ENCODE measurements at places on chromosomes 7 and 10.
A peak's percentile ranks its signal among the peaks of the same experiment; 100 is the strongest.

- no peak for DNase-seq
- no peak overlapping the region for H3K4me3 ChIP-seq
- H3K4me1 ChIP-seq: peaks cover 67% of the 10 kb centered on the region
- H3K27me3 ChIP-seq: no peaks in the 10 kb centered on the region
Measured at GRCh38 chr10:50561266-50561665, 62.5 kb downstream of the SGMS1 start.

DNA sequence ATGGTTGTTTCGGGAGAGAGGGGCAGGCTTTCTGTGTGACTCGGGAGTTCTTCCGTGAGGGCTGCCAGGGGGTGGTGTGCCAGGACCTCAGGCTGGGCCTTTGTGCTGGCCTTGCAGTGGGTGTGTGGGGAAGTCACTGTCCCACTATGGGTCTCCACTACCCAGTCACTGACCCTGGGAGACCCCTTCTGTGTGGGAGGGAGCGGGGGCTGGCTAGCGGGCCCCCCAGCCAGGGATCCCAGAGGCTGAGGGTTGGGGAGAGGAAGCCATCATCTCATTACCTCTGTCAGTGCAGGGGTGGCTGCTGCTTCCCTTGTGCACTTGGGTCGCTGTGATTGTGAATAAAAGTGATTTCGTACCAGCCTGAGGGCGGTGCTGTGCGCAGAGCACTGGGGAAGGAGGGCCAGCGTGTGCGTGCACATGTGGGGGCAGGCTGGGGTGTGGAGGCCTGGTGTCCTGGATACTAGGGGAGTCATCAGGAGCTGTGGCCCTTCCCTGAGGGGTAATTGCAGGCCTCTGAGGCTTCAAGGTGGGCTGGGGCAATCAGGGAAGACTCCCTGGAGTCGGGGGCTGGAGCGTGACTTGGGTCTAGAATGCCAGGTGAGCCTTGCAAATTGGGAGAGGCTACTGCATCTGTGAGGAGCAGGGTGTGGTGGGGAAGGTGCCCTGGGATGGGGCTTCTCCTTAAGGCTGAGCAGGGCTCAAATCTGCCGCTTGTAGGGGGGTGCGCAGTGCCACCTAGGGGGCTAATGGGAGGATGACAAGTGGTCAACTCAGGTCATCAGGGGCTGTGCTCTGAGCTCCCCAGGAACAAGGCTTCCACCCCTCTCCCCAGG, 98.9 kb downstream of the NEURL1 start:
- H3K27ac ChIP-seq: no peak overlapping the region
- DNase-seq: peak; percentile 80
- H3K27me3 ChIP-seq: no peaks in the 10 kb centered on the region
- H3K4me3 ChIP-seq: no peak overlapping the region
- no peaks in the 10 kb centered on the region for H3K36me3 ChIP-seq

- H3K36me3 ChIP-seq: peaks cover 91% of the 10 kb centered on the region
- no peak for DNase-seq
- no peak overlapping the region for H3K4me3 ChIP-seq
- no peak overlapping the region for H3K27ac ChIP-seq
- no peaks in the 10 kb centered on the region for H3K4me1 ChIP-seq
Measured at GRCh38 chr7:23306936-23307521, 7.9 kb downstream of the MALSU1 start.

DNA sequence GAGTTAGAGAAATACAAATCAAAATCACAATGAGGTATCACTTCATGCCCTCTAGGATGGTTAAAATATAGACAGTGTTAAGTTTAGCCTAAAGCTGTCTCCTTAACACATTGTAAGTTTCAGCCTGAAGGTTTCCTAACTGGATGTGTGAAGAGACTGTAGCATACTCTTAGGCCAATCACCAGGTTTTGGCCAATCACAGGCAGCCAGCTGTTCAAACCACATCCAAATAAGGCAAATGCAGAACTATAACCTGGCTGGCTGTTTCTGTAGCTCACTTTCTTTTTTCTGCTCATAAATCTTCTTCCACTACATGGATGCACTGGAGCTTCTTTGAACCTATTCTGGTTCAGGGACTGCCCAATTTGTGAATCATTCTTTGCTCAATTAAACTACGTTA, 19.7 kb downstream of the ESYT2 start:
- H3K4me1 ChIP-seq: peaks cover 11% of the 10 kb centered on the region
- no peak overlapping the region for H3K4me3 ChIP-seq
- no peak overlapping the region for H3K27ac ChIP-seq
- H3K27me3 ChIP-seq: no peaks in the 10 kb centered on the region

DNA sequence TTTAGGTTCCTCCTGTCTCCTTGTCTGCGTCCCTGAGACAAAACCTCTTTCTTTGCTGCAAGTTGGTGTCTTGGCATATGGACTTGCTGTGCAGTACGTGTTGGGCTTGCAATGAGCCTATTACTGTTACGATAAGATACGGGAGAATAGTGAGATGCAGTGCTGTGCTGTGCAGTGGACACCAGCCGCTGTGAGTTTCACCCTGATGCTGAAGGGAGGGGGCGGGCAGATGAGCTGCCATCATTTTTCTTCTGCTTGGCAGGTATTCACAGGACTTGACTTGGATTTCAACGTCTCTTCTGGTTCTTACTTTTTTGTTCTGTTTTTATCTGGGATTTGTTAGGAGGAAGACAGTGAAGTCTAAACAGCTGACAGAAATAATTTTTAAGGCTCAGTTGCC, 257.1 kb upstream of the PITRM1 start:
- H3K27ac ChIP-seq: no peak overlapping the region
- no peaks in the 10 kb centered on the region for H3K36me3 ChIP-seq
- no peak overlapping the region for H3K4me3 ChIP-seq
- no peaks in the 10 kb centered on the region for H3K27me3 ChIP-seq
- DNase-seq: no peak
- H3K4me1 ChIP-seq: no peaks in the 10 kb centered on the region

- no peak overlapping the region for H3K4me3 ChIP-seq
- no peak for DNase-seq
- H3K27me3 ChIP-seq: 0 out of 2 replicates have a peak, but pooled peaks cover 8% of the 10 kb centered on the region
- H3K36me3 ChIP-seq: no peaks in the 10 kb centered on the region
Measured at GRCh38 chr10:127405221-127405620, 143.9 kb upstream of the NPS start.

DNA sequence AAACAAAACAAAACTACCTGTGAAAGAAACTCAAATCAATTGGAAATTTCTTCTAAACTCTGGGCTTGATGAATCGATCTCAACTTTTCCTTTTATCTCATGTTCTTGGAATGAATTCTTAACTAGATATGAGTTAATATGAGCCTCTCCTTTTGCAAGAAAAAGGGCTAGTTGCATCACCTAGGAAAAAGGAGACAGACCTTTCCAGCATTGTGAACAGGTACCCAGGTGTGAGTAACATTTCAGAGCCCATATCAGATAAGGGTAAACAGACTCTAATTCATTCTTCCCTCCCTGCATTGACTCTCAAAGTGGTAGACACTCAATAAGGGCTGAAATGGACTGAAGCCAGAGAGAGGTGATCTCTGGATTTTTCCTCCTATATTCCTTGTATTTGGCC, 103.8 kb upstream of the AGR3 start:
- no peak overlapping the region for H3K4me3 ChIP-seq
- H3K36me3 ChIP-seq: no peaks in the 10 kb centered on the region
- H3K4me1 ChIP-seq: no peaks in the 10 kb centered on the region
- H3K27ac ChIP-seq: no peak overlapping the region
- DNase-seq: no peak

GRCh38 chr10:26417136-26417535, 21.0 kb upstream of the APBB1IP start:
- no peak overlapping the region for H3K4me3 ChIP-seq
- H3K4me1 ChIP-seq: no peaks in the 10 kb centered on the region
- no peak for DNase-seq

DNA sequence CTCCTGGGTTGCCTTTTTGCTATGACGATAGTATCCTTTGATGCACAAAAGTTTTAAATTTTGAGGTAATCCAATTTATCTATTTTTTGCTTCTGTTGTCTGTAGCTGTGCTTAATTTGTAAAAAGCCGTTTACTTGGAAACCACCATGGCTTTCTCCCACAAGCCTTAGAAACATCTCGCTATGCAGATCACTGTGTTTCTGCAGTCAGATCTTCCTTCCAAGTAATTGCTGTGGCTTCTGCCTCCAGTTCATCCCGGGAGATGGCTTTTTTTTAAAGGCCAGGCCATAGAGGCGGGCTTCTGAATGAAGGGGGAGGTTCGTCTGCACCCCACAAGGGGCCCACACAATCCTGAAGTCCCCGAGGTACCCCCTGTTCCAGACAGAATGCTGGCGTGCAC, 48.3 kb upstream of the OCM2 start:
- no peak overlapping the region for H3K4me3 ChIP-seq
- peaks cover 3% of the 10 kb centered on the region for H3K4me1 ChIP-seq
- DNase-seq: no peak
- no peak overlapping the region for H3K27ac ChIP-seq
- no peaks in the 10 kb centered on the region for H3K36me3 ChIP-seq

DNA sequence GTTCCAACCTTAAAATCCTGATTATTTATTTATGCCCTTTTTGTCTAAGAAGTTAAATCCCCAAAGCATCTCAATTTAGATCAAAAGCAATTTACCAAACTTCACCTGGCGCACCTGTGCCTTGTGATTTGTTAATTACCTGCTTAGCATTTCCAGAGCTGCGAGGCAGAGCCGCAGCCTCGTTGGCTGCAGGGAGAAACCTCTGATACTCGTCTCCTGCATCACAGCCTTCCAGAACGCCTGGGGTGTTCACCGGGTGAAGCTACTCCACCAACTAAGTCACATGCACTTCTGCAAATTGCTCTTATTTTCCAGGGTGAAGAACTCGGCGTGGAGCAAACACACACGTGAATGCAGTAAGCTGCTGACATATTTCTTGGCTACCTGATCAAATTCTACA, 198.1 kb upstream of the RNF32 start:
- no peaks in the 10 kb centered on the region for H3K36me3 ChIP-seq
- peaks cover 54% of the 10 kb centered on the region for H3K27me3 ChIP-seq
- no peak for DNase-seq
- no peak overlapping the region for H3K27ac ChIP-seq
- no peaks in the 10 kb centered on the region for H3K4me1 ChIP-seq

DNA sequence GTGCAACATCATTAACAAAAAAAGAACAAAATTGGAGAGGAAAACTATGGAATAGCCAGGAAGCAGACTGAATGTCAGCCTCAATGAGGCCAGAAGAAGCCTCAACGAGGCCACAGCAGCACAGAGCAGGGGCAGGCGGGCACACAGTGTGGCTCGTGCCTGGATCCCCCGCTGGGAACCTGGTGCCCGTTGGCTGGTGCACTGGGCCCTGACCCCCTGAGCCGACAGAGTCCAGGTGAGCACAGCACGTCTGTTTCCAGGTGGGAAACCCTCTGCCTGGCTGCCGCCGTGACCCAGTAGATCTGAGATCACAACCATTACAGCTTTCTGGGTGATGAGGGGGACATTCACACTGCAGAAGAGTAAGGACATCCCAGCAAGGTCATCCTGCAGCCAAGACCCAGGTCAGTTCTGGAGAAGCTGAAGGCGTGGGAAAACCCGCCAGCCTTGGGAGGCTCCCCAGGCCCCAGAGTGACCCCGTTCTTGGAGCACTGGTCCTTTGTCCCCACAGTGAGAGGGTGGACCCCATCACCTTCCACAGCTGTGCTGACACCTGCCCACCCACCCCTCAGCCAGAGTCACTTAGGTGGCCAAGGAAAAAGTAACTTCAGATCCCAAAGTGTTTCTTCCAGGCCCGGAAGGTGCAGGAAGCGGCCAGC, 222.1 kb downstream of the ADARB2 start:
- DNase-seq: no peak
- peaks cover 49% of the 10 kb centered on the region for H3K27me3 ChIP-seq
- H3K36me3 ChIP-seq: no peaks in the 10 kb centered on the region
- no peak overlapping the region for H3K4me3 ChIP-seq

DNA sequence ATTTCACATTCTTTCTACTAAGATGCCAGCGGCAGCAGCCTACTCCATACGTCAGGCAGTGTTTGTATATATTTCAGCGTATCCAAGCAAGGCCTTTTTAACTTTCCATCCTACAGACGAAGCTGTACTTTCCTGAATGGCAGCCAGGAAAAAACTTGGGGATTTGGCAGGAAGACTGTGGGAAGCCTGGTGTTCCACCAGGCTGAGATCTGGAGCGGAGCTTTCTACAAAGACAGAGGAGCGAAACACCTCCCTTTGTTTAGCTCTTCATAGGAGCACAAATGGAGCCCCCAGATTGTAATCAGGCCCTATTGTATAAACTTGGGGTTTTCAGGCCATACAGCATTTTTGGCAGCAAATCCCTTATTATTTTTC, 143.8 kb downstream of the TES start:
- H3K27ac ChIP-seq: no peak overlapping the region
- no peaks in the 10 kb centered on the region for H3K27me3 ChIP-seq
- peaks cover 15% of the 10 kb centered on the region for H3K4me1 ChIP-seq
- no peaks in the 10 kb centered on the region for H3K36me3 ChIP-seq
- no peak for DNase-seq

GRCh38 chr7:11552676-11553296, 279.2 kb downstream of the THSD7A start:
- H3K4me3 ChIP-seq: no peak overlapping the region
- DNase-seq: no peak
- H3K27ac ChIP-seq: no peak overlapping the region
- H3K4me1 ChIP-seq: no peaks in the 10 kb centered on the region
- H3K27me3 ChIP-seq: no peaks in the 10 kb centered on the region

GRCh38 chr7:108824840-108825580, 255.3 kb downstream of the DNAJB9 start:
- H3K27me3 ChIP-seq: no peaks in the 10 kb centered on the region
- no peaks in the 10 kb centered on the region for H3K36me3 ChIP-seq
- H3K4me3 ChIP-seq: no peak overlapping the region
- no peak for DNase-seq
- no peaks in the 10 kb centered on the region for H3K4me1 ChIP-seq
- no peak overlapping the region for H3K27ac ChIP-seq

DNA sequence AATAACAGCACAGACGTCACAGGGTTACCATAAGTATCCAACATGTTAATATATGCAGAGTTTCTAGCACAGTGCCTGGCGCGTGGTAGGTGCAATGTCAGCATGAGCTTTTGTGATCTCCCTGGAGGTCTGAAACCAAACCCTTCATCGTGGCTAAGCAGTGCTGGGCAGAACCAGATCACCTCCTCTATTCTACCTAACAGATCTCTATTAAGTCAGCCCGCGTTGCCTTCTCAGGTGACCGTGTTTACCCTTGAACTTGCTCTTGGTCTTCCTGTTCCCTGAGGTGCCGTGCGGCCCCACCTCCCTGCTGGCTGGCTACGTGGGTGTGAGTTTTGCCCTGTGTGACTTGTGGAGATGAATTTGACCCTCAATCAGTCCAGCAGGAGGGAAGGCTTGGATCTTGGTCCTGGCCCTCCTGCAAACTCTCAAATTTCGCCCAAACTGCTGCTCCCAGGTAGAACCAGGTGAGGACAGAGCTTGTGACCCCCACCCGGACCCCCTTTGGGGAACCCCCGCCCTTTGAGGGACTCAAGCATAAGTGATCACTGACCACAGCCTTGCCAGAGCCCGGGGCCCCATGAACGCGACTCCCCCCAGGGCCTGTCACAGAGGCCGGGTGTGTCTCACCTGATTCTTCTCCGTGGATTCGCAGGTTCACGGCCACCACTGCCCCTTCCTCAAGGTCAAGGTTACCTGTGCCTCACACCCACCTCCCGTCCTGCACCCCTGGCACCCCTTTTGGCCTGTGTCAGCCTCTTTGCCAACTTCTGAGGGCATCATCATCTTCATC, 54.2 kb downstream of the ELFN1 start:
- no peaks in the 10 kb centered on the region for H3K4me1 ChIP-seq
- H3K4me3 ChIP-seq: no peak overlapping the region
- peaks cover 57% of the 10 kb centered on the region for H3K27me3 ChIP-seq
- no peaks in the 10 kb centered on the region for H3K36me3 ChIP-seq
- DNase-seq: no peak
- H3K27ac ChIP-seq: no peak overlapping the region

GRCh38 chr7:98079891-98080648, 26.6 kb upstream of the LMTK2 start:
- DNase-seq: no peak
- no peak overlapping the region for H3K27ac ChIP-seq
- no peak overlapping the region for H3K4me3 ChIP-seq

Data from K562 (cell line).